ENCODE measurements at places on chromosomes 2 and 18. TPM values are rescaled to one million over a fixed set of nuclear protein-coding genes. Genes with fewer than 3 reads are reported as not detected.

GRCh38 chr18:5288517-5288935 is 7.0 kb downstream of the ZBTB14 start:
- DNase-seq, result no peak

CACNB4 gene
- 6.1 TPM for total RNA-seq

UGT1A3 gene
- total RNA-seq, result 7.6 TPM

DNA sequence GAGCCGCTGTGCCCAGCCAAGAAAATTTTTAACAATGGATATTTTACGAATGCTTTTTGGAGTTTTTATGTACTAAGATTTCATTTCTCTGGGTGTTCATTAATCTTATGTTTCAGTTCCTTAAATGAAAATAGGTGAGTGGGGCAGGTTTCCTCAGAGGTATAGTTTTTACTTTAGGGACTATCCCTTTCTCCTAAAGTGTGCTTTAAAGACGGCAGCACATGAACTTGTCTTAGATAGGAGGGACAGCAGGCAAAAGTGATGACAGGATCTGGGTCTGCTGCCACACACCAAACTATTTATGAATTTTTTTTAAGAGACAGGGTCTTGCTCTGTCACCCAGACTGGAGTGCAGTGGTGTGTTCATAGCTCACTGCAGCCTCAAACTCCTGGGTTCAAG is 8.0 kb upstream of the REL start:
- DNase-seq, result no peak

DNA sequence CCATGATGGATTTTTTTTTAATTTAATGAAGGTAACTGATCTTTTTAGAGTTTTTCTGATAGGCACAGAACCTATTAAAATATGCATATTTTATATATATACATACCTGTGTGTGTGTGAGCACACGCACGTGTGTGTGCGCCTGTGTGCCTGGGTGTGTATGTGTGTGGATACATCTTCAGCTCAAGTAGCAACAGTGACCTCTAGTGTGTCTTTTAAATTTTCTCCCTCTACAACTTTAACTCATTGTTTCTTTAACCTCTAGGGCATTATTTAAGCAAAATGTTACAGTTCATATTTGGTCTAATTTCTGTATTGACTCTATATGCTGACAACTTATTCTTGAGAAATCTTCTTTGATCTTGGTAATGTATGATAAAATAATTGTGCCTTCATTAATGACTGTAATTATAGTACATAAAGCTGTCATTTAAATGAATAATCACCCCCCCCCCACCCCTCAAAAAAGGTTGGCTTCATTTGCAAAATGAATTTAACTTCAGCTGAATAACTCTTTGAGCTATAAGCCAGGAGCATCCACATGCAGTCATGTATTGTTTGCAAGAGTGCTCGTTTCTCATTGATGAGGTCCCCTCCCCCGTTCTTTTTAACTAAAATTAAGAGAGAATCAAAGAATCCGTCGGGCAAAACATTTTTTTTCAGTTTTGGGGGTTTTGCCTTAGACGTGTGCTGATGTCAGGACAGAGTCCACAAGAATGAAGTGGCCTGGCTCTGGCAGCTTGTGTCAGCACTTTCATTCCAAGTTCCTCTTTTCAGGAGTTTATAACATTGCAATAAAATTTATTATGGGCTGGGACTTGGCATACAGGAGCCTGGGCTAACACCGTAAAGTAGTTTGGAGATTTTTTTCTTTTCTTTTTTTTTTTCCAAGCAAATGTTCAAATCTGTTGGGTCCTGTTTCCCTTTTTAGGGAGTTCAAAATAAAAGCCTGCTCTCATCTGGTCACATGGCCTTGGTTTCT is 80.0 kb downstream of the ETAA1 start:
- no peak for DNase-seq

All from esophagus squamous epithelium (tissue), 5 donors.